ENCODE measurements at places on chromosomes 5 and 9.

DNA sequence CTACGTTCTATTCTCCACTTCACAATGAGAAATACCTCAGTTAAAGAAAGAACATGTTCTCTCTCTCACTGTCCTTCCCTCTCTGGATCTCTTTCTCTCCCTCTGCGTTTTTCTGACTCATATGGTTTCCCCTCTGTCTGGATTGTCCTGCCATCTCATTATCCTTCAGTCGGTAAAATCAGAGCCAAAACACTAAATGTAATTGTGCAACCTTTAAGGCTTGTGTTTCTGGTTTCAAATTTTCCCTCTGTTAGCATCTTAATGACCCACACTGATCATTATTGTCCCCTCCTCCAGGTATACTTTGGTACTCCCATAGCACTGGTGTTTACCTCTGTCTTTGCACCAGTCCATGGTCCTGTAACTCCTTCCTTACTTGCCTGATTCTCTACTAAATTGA is 509.4 kb upstream of the C9orf72 start:
- no peak for DNase-seq

DNA sequence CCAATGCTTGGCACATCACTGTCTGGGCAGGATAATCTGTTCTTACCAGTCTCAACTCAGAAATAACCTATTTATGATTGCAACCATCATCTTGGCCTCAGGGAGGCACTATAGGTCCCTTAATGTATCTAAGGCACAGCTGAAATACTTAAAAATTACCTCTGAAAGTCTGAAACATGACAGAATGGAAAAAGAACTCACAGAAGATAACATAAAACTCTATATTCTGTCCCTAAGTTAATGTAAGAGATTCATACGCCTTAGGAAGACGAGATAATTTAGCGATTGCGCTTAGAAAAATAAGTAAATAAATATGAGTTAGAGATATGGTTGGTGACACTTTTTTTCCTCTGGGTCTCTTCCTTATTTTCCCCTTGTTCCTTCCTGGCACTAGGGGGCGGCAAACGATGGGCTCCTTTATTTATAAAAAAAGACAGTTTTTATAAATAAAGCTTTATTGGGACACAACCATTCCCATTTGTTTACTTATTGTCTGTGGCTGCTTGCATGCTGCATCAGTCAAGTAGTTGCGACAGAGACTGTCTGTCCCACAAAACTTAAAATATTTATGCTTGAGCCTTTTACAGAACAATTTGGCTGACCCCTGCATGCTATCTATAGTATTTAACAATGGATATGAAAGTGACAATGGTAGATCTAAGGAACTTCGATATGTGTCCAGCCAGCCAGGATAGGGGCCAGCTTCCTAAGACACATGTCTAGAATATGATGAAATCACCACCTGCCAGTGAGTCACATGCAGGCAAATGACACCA is 79.6 kb downstream of the PDE4D start:
- DNase-seq = peak; percentile 68

DNA sequence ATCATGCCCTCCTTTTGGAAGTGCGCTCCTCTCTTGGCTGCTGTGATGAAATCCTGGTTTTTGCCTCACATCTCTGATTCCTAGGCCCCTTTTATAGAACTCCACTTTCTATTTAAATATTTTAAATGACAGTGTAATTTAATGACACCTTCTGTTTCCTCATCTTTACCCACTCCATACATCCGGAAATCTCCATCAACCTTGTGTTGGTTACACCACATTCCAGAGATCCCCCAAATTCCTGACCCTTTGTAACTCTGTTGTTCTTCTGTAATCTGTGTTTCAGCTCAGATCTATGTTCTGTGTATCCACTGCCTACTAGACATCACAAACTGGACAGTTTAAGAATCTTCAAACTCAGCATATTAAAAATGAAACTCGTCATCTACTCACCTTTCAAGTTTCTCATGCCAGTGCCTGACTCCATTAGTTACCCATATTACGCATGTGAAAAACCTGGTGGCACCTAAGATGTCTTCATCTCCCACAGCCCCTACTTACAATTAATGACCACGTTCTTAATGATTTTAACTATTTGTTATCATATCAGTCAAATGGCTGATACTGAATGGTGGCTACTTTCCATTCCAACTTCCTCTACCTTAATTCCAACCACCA is 25.1 kb downstream of the PARP8 start:
- DNase-seq = no peak

GRCh38 chr5:120241400-120241799 is 222.7 kb upstream of the PRR16 start:
- DNase-seq = no peak

DNA sequence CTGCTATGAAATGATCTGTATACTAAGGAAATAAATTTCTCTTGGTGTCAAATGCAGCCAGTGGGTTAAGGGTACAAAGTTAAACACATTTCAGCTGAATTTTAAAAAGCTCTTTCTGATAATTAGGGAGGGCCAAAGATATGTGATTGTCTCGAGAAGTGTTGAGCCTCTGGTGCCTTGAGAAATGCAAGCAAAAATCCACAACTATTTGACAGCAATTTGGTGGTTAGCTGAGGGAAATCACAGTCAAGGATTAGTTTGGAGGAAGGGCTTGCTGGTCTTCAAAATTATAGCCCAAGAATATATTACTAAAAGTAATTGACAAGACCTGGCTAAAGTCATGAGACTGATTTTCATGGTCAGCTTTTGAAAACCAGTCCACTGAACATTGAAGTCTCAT is 255.7 kb upstream of the PPP1R2B start:
- no peak for DNase-seq

- DNase-seq = peak; percentile 49
These were observed 162.2 kb downstream of the OXCT1 start for GRCh38 chr5:41707853-41708603.

GRCh38 chr5:14239404-14239803 is 96.3 kb downstream of the TRIO start:
- DNase-seq = no peak

GRCh38 chr5:143399616-143400540 is 3.6 kb downstream of the NR3C1 start:
- no peak for DNase-seq

Measured in HS-27A (cell line).